NCI-H748 treated with DMSO at 0.1 percent for 48 hours (cell line): ENCODE measurements at places on chromosomes 7 and 10.

GRCh38 chr10:131973160-131973951 lies 8.4 kb downstream of the BNIP3 start:
- DNase-seq: no peak

- DNase-seq: no peak
Observed at GRCh38 chr10:4333459-4333894, 492.5 kb upstream of the AKR1E2 start.

- no peak for DNase-seq
Observed at GRCh38 chr7:45092100-45092930, 3.5 kb upstream of the NACAD start.

DNA sequence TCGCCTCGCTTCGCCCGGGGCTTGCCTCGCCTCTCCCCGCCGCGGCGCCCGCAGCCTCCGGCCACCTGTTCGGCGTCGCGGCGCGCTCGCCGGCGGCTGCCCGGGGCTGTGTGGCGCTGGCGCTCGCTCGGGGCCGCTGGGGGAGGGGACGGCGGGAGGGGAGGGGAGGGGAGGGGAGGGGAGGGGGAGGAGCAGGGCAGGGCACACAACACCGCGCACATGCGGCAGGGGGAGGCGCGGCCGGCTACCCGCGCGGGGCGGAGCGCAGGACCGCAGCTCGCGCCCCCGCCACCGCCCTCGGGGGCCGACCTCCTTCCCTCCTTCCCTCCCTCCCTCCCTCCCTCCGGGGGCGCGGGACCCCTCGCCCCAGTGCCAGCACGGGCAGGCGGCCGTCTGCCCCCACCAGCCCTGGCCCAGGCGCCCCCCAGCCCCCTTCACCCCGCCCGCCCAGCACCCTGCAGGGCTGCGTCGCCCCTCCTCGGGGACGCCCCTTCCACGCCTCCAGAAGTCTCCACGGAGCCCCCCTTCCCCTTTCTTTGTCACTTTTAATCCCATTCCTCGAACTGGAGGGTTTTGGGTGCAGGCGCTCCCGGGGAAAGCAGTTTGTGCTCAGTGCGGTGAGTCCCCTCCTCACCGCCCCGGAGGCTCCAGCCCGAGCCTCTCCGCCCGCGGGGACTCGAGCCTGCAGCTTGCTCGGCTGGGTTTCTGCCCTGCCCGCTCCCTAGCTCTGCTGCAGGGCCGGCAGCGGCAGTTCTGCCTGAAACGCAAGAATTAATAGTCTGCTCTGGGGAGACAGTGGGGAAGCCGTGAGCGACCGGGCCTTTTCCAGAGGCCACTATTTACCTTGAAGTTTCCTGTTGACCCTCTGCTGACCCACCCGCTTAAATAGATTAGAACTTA lies at the start of gene PARD3:
Gene PARD3 (minus strand): TSS at position 112 of the 900 bp plus-strand sequence. CDS start 301 bp downstream, outside the sequence.
- DNase-seq: peak; percentile 20

GRCh38 chr7:41702635-41703371 lies at the start of gene INHBA:
Gene INHBA, minus strand, starts transcription at chr7:41703090. Its CDS starts 2,716 bp downstream, at chr7:41700374.
- DNase-seq: no peak

DNA sequence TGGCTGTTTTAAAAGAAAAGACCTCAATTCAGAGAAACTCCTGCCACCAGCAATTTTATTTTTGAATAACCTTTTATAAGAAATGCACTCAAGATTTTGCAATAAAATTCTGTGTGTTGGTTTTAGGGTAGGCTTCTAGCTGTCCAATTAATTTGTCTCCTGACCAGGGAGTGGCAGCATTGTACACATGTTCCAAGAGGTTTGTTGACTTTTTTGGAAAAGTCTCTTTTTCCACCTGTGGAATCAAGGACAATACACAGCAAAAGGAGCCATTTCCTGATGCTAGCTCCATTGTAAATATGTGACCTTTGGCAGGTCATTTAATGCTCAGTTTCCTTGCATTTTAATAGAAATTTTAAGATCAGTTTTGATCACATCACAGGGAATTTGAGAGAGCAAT lies 1.8 kb downstream of the GIMAP5 start:
- no peak for DNase-seq

GRCh38 chr7:20307119-20307518 lies 23.6 kb upstream of the ITGB8 start:
- DNase-seq: peak; percentile 38

GRCh38 chr10:118481871-118482270 lies 113.6 kb downstream of the PRLHR start:
- DNase-seq: no peak

DNA sequence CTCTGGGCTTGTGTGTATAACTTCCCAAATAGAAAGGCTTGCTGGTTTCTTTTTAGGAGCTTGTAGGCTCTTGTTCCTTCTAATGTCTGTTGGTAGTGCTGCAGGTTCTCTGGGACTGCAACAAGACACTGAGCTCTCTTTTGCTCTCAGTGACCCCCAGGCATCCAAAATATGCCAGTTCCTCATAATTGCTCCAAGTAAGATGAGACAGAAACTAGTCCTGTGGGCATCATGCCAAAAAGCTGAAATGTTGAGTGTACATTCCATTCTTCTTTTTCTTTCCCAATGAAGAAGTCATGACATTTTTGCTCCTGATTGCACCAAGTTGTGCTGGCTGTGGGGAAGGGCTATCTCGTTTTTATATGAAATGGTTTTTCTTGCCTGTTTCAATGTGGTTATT lies 7.1 kb upstream of the BTBD16 start:
- DNase-seq: no peak

- DNase-seq: no peak
Observed at GRCh38 chr7:114085313-114085591, 166.4 kb upstream of the PPP1R3A start.

DNA sequence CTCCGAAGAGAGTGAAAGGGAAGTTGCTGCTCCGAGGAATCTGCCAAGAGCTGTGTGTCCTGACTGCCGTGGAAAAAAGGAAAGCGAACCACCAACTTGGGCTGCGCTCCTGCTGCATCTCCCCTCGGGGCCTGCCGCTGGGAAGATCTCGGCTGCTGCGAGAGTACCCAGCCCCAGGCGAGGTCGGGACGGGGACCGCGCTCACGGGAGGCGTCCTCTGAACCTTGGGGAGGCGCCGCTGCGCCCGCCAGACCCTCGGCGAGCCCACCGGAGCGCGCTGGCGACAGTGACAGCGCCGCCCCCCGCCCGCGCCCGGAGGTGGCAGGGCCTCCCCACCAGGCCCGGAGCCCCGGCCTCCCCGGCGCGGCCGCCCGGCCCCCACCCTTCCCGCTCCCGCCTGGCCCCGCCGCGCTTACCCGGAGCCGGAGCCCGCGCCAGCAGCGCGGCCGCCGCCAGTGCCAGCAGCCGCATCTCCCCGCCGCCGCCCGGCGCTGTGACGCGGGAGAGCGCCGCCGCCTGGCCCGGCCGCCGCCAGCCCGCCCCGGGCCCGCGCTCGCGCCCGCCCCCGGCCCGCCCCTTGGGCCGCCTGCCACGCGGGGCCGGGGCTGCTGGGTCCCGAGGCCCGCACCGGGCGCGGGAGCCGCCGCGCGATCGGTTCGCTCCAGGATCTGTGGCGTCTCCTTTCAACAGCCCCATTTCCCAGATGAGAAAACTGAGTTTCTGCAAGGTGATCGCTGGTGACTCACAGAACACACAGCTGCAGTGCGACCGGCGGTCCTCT lies at the start of gene VSTM4:
Gene VSTM4 (minus strand): TSS at position 508 of the 781 bp plus-strand sequence. CDS start 37 bp downstream, at position 471.
- no peak for DNase-seq

DNA sequence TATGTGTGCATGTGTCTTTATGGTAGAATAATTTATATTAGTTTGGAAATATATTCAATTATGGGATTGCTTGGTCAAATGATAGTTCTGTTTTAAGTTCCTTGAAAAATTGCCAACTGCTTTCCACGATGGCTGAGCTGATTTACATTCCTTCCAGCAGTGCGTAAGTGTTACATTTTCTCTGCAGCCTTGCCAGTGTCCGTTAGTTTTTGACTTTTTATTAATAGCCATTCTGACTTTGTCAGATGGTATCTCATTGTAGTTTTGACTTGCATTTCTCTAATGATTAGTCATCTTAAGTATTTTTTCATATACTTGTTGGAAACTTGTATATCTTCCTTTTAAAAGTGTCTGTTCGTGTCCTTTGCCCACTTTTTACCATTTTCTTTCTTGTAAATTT lies 434.2 kb upstream of the POT1 start:
- DNase-seq: no peak

DNA sequence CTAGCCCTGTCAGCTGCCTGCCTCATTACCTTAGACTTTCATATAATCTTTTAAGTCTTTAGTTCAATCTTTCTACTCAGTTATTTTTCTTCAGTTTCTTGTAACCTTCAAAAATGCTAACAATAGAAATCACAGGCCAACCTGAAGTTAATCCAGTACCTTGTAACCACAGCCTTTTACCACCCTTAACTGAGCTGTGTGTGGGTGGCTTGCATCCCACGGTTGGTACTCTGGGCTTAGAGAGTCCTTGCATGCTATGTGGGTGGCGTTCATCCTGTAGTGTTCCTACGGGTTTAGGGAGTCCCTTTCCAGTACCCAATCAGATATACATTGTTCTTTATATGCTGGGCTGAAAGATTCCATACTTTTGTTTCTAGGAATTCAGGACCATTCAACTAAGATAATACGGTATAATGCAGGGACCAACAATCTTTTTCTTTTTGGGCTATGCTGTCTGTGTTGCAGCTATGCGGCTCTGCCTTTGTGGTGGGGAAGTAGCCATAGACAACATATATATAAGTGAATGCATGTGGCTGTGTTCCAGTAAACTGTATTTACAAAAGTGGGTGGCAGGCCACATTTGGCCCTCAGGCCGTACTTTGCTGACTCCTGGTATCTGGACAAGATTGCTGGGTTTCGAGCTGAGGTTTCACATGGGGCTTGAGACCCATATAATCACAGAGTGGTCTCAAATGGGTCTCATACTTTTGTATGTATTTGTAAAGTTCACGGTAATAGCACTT lies 280.8 kb upstream of the LRGUK start:
- DNase-seq: no peak

DNA sequence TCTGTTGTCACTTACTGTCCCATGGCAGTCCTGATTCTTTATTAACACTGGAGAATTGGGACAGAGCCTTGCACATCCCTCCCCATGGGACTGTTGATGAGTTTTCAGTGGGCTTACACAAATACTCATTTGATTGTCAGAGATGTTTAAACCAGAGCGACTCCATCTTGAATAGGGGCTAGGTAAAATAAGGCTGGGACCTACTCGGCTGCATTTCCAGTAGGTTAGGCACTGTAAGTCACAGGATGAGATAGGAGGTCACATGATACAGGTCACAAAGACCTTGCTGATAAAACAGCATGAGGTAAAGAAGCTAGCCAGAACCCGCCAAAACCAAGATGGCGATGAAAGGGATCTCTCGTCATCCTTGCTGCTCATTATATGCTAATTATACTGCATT lies 47.6 kb upstream of the JCAD start:
- DNase-seq: no peak

DNA sequence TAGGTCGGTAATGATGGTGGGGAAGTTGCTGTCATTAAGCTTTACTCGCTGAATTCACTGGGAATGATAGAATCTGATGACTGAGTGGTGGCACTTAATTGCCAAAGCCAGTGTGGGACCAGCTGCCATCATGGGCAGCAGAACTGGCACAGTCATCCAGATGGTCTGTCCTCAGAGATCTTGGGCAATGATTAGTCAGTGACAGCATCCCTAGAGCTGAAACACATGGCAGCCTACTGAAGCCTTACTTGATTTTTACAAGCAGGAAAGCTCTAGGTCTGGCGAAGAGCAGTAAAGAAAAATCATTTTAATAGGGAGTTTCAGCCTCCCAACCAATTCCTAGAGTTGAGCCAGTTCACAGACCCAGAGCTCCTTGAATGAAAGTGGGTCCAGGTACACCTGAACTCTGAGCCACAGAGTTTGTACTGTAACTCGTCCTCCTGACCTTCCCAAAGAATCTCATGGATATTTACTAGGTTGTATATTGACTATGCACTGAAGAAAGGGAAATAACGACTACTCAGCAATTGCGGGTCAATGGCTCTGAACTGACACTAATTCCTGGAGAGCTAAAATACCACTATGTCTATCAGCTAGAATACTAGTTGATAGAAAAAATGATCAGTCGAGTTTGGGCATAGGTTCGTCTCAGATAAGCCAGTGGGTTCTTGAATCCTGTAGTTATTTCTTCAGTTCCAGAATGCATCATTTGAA lies 4.4 kb upstream of the ASB13 start:
- DNase-seq: no peak

GRCh38 chr7:137881607-137882260 lies 35.0 kb upstream of the DGKI start:
- no peak for DNase-seq
